ENCODE measurements at places on chromosomes 5 and 9. TPM values are rescaled to one million over a fixed set of nuclear protein-coding genes. Genes with fewer than 3 reads are reported as not detected.

Gene GDF9
- total RNA-seq: not detected

Gene CCDC180
- total RNA-seq: 4.4 TPM

Gene LIX1
- total RNA-seq: not detected

- DNase-seq: no peak
Measured at GRCh38 chr5:135437422-135437795, 9.7 kb downstream of the DCANP1 start.

GRCh38 chr9:107614765-107615164 is 125.2 kb upstream of the KLF4 start:
- no peak for DNase-seq
